ENCODE measurements at places on chromosomes 5 and 9. TPM values are rescaled to one million over a fixed set of nuclear protein-coding genes. Genes with fewer than 3 reads are reported as not detected.

Gene HAVCR2
- polyA plus RNA-seq = 2.7 TPM

Gene IL3
- not detected for polyA plus RNA-seq

Gene GPR21
- polyA plus RNA-seq = not detected

Gene COL15A1
- 233 TPM for polyA plus RNA-seq

Gene TLE1
- 52.7 TPM for polyA plus RNA-seq

Gene ZDHHC11
- 25.0 TPM for polyA plus RNA-seq

Gene PPP2R2B
- 0.83 TPM for polyA plus RNA-seq

Gene CCNJL
- polyA plus RNA-seq = 5.8 TPM

Gene RNF14
- 51.9 TPM for polyA plus RNA-seq

Gene NUP214
- 28.9 TPM for polyA plus RNA-seq

Gene GABRA1
- polyA plus RNA-seq = not detected

Gene GRIN3A
- polyA plus RNA-seq = 1.7 TPM

Measured in muscle of back (tissue), 13 donors.